ENCODE measurements at places on chromosomes 2 and 18. TPM values are rescaled to one million over a fixed set of nuclear protein-coding genes. Genes with fewer than 3 reads are reported as not detected.

DNA sequence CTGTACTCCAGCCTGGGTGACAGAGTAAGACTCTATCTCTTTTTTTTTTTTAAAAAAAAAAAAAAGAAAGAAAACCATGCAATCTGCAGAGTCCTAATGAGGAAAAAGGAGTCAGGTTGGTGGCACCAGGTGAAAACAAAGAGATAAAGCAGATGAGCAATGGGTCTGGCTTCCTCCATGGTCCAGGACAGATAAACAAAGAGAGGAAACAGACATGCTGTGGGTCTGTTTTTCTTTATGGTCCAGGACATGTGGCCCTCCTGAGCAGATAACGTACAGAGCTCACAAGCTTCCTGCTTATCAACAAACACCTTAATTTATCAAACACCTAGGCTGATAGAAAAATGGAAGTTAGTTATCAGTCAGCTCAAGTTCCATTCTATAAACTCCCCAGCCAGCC, 24.4 kb upstream of the TUBB6 start:
- no peak for DNase-seq

GRCh38 chr2:71687412-71687811, 234.1 kb downstream of the DYSF start:
- no peak for DNase-seq

NRP2 gene
- polyA plus RNA-seq = 11.7 TPM

HOXD10 gene
- 0.24 TPM for polyA plus RNA-seq

RESP18 gene
- polyA plus RNA-seq = not detected

- no peak for DNase-seq
Measured at GRCh38 chr2:128775914-128776285, 457.2 kb upstream of the HS6ST1 start.

Data from forelimb muscle (tissue), 1 donor.